ENCODE measurements at places on chromosomes 6 and 20.

DNA sequence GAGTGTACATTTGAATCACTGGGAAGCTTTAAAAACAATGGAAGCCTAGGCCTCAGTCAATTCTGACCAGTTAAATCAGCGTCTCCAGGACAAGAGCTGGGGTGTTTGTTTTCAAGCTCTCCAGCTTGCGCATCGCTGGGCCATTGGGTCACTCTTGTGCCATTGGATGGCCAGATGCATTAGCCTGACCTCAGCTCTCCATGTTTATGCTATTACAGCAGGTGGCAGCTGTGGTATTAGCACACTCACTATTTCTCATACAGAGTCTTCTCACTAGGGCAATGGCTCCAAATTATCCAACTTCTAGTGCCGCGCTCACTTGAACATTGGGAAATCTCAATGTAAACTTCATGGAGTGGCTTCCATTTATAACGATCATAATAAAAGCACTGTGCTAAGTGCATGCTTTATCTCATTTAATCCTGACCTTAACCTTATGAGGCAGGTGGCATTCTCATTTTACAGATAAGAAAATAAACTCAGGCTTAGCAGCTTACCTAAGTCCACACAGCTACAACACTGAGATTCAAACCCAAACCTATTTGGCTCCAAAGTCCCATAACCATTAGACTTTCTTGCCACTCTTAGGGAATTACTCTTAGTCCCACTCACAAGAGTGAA is 108.8 kb downstream of the PPP1R14C start:
- DNase-seq = no peak

DNA sequence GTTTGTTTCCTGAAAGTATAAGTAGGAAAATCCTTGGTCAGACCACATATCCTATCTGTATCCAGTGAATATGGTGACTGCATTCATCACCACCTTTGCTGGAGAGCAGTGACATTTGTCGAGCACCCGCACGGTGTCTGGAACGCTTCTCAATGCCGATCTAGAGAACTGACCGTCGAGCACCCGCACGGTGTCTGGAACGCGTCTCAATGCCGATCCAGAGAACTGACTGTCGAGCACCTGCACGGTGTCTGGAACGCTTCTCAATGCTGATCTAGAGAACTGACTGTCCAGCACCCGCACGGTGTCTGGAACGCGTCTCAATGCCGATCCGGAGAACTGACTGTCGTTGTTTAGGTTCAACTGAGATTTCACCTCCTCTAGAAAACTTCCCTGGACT is 67.8 kb downstream of the HUS1B start:
- no peak for DNase-seq

- no peak for DNase-seq
Measured at GRCh38 chr6:125101128-125101527, 52.4 kb upstream of the TPD52L1 start.

DNA sequence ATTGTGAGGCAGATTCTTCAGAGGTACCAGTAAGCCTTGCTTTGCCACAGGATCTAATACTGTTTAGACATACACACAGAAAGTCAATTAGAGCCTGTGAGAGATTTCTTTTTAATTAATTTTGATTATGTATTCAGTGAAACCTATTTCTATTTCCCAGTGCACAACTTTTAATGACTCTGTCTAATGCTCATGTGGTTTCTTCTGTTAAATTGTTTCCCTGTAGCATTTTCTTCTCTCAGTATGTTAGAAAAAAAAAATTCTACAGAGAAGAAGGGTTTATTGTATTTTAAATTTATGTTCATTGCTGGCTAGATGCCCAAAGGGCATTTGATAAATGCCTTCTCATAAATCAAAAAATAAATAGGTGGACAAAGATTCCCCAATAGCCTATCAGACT is 293.7 kb downstream of the C6orf118 start:
- no peak for DNase-seq

DNA sequence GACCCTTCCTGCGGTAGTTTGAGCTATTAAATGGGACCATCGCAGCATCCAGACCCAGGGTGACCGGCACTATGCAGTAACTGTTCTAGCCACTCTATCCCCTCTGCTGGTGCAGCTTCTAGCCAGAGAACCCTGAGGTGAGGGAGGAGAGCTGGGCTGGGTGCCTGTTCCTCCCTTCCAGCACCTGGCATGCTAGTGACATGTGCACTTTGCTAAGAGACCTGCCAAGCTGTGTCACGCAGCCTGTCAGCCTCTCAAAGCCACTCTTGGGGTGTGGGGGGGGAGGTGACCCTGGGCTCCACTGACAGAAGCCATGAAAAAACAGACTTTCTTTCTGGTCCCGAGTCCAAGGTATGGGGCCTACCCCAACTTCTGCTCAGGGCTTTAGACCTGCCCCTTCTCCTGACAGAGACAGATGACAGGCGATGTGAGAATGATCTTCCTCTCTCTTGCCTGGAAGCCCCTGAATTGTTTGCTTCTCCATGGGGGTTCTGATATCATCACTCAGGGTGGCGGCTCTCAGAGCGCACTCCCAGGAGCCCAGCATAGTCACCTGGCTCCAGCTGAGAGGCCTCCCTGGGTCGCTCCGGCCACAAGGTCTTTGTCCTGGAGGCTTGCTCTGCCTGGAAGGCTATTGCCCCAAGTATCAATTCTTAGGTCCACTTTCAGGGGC is 47.2 kb upstream of the MLN start:
- no peak for DNase-seq

DNA sequence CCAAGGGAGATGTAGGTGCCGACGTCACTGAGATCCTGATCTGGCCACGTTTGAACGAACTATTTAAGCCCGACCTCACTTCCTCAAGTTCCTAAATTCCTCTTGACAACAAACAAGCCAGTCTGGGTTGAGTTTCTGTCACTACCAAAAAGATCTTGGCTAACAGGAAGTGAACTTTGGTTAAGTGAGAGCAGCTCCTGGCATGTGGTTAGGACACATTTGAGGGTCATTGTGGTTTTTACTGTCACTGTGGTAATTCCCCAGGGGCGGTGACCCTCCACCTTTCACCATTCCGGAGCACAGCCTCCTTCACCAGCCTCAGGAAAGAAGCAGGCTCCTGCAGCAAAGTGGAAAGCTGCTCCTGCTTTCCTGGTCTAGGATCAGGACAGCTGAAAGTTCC is 43.1 kb upstream of the ZNF831 start:
- no peak for DNase-seq

GRCh38 chr6:129792049-129792448 is 69.1 kb downstream of the TMEM244 start:
- DNase-seq = no peak

DNA sequence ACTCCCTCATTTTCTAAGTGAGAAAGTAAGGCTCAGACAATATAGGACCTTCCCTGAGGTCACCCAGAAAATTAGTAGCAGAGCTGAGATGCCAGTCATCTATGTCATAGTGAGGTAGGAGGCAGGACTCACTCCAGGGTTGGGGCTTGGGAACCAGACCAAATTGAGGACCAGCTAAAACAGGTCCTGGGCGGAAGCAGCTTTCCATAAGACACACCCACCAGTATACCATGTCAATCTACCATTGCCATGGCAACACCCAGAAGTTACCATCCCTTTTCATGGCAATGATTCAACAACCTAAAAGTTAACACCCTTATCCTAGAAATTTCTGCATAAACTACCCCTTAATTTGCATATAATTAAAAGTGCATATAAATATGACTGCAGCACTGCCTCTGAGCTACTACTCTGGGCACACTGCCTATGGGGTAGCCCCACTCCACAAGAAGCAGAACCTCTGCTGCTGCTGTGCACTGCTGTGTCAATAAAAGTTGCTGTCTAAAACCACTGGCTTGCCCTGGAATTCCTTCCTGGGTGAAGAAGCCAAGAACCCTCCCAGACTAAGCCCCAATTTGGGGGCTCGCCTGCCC is 30.3 kb upstream of the OCSTAMP start:
- no peak for DNase-seq

- DNase-seq = no peak
Measured at GRCh38 chr6:167073679-167074274, 49.1 kb upstream of the CCR6 start.

DNA sequence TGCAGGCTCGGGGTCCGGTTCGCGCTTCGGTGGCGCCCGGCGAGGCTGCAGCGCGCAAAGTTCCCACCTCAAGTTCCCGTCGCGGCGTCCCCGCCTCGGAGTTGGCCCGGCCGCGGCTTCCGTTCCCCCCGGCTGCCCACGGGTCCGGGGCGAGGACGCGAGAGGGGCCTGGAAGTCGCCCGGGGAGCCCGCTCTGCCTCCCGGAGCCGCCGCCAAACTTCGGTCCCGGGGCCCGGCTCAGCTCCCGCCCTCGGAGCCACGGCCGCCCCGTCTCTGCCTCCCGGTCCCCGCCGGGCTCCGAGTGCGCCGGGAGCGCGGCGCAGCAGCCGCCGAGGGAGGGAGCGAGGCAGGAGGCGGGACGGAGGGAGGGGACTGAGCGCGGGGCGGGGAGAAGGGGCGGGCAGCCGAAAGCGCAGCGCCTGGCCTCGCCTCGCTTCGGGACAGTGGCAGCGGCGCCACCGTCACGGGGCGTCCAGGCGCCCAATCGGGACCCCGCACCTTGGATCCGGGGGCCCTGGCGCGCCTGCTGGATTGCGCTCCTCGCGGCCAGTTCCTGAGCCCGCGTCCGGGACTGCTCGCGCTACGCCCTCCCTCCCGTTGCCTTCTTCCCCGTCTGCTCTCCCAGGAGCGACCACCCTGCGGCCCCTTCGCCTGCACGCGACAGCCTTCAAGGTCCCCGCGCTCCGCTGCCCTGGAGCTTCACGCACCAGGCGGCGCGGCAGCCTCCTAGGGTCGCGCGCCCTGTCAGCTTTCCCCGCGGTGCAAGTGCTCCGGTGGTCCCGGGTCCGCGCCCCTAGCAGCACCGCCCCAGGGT is at the start of gene KCNG1:
Gene KCNG1, minus strand, starts transcription at position 305 of the 814 bp plus-strand sequence. CDS start 12,769 bp downstream, outside the sequence.
- peak; percentile 5 for DNase-seq

DNA sequence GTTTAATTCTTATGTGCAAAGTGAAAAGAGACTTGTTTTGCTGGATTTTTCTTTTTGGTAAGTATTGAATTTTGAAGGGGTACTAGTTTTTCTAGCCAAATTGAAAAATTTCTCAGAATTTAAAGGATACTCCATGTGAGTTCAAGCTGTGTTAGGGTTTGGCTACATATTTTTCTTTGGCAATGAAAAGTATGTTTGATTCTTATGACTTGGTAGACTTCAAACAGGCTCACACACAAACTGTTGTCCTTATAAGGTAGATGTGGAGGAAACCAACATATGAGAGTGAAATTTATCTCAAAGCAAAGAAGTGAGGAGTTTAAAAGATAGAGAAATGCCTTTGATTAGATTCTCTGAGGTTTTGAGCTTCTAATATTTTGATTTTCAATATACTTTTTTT is 356.7 kb downstream of the BCKDHB start:
- no peak for DNase-seq

DNA sequence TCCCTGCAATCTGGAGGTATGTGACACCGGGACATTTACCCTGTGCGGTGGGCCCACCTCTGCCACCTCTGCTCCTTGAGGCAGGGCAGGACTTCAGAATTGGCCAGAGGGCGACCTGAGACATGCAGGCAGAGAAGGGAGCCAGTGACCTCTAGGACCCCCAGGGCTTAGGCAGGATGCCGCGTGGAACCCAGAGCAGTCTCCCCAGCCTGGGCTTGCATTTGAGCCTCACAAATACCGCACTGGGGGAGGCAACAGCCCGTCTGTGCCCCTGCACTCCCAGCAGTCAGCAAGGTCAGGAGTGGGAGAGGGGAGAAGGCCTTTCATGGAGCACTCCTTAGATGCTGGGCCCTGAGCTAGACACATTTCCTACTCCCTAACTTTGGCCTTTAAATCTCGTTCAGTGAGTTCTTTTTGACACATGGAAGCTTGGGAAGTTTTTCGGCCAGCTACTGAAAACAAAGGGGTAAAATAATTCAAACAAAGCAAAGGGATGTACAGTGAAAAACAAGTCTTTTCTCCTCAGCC is 41.7 kb downstream of the C20orf203 start:
- DNase-seq = no peak

- no peak for DNase-seq
Measured at GRCh38 chr6:43980004-43980795, 147.1 kb downstream of the MRPL14 start.

DNA sequence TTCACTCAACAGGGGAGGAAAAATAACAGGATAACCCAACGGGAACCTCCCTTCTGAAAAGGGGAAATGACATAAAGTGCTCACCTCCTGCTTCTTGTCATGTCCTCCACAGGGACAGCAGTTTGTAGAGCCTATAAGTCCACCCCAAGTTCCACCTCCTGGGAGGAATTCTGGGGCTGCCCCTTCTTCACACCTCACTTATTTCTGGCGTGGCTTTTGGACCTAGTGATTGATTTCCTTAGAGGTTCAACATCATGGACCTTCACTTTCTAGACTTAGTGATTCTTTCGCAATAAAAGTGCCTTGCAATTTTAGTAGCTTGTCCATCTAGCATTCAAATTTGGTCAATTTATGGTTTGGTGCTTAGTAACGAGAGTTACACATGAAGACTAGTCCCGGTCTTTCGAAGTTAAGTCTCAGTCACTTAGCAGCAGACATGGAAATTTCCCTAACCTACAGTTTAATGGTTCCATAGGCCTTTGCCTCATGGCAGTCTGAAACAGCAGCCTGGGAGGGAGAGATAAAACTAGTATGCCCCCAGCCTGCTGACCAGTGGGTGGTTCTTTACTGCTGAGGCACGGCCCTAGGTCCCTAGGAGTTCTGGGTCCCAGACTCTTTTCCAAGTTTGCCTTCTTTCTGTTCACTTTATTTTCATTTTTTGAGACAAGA is 59.2 kb upstream of the CDKAL1 start:
- no peak for DNase-seq

DNA sequence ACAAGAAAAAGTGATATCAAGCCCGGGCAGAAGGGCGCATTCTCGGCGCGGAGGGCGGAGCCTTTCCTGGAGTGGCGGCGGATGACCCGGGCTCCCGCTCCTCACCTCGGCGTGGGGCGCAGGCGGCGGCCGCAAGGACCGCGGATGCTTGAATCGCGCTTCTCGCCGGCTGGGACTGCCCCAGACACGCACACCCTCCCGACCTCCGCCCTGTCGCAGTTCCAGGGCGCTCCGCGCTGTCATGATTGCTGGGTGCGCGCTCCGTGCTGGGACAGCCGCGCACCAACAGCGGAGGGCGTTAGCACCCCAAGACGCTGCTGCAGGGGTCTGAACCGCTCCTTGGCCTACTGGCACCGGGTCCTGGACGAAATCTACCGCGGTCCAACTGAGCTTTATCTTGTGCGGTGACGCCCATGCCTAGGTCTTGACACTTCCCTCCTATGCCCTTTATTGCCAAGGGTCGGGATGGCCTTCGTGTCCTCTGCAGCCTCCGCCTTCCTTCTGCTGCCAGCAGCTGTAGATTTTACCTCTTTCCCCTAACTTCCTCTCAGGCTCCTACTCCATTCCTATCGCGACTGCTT is 43.3 kb downstream of the IRAK1BP1 start:
- DNase-seq = no peak
